Stimulated activated CD8-positive, alpha-beta memory T cell treated with anti-CD3 and anti-CD28 coated beads, Interleukin-7, amount 100 ng/mL, for 48 hours (primary cell): ENCODE measurements at places on chromosomes 3 and 15.

GRCh38 chr3:185330644-185331043 lies 32.3 kb upstream of the MAP3K13 start:
- DNase-seq, result no peak

GRCh38 chr3:160554980-160555379 lies 10.4 kb downstream of the KPNA4 start:
- no peak for DNase-seq

- DNase-seq, result no peak
Measured at GRCh38 chr3:152853196-152853595, 18.3 kb downstream of the P2RY1 start.

GRCh38 chr3:190514413-190515153 lies 698 bp downstream of the IL1RAP start:
- no peak for DNase-seq

DNA sequence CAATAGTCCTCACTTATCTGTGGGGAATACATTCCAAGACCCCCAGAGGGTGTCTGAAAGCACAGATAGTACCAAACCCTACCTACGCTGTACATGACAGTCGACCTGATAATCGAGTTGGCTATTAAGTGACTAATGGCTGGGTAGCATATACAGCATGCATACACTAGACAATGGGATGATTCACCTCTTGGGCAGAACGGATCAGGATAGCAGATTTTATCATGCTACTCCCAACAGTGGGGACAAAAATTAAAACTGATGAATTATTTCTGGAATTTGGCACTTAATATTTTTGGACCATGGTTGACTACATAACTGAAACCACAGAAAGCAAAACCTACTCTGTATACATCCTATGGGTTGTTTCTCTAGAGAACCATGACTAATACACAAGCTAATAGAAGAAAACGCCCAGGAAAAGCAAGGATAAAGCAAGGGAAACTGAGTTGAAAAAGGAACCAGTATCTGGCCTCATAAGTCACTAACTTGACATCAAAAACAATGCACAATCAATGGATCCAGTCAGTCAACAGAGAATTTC lies 15.5 kb downstream of the ATG3 start:
- DNase-seq, result no peak

GRCh38 chr3:55885721-55886120 lies 398.6 kb upstream of the WNT5A start:
- no peak for DNase-seq

GRCh38 chr15:62407216-62407615 lies 242.1 kb upstream of the C2CD4B start:
- DNase-seq, result no peak

GRCh38 chr15:60520013-60520824 lies 41.3 kb upstream of the ICE2 start:
- no peak for DNase-seq

DNA sequence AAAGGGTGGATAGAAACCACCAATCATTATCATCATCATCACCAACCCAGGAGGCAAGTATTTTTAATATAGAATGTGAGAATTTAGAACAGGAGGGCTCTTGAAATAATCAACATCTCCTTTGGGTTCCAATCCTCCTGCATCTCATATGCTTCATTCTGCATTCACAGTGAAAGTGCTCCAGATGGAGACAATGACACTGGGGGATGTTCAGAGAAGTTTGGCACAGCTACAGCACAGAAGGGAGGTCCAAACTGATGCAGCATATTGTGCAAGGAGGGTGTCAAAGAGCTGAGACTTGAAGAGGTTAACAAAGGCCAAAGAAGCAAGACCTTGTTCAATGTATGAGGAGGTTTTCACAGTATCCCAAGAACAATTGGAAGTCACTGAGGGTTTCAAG lies 767.1 kb downstream of the NTRK3 start:
- no peak for DNase-seq

DNA sequence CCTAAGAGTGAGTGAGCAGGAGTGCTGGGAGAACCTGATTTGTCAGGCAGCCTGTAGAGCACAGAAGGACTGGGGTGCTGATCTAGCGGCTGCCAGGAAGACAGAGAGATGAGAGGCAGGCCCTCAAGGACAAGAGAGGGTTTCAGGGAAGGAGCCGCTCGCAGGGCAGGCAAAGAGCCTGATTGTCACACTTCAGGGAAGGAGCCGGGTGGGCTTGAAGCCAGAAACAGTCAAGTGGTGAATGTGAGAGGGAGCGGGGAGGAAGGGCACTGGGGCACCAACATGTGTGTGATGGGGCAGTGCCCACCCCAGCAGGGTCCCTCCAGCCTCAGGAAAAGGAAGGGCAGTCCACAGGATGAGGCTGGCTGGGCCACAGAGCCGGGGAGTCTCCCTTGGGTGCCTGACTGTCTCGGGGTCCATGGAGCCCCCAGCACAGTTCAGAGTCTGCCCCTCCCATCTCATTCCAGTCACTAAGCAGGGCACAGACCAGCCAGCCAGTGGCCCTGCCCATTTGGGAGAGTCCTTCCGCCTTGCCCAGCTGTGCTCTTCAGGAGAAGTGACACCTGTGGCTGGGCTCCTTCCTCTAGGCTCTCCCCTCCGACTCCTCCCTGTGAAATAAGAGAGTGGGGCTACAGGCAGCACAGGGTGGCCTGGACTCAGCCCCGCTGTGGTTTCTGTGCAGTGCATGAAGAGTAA lies 148.6 kb downstream of the RAB11A start:
- DNase-seq, result no peak

- DNase-seq, result no peak
Measured at GRCh38 chr3:23760325-23760724, 45.4 kb upstream of the UBE2E1 start.

- no peak for DNase-seq
Measured at GRCh38 chr3:129651435-129652202, 45.1 kb upstream of the PLXND1 start.

DNA sequence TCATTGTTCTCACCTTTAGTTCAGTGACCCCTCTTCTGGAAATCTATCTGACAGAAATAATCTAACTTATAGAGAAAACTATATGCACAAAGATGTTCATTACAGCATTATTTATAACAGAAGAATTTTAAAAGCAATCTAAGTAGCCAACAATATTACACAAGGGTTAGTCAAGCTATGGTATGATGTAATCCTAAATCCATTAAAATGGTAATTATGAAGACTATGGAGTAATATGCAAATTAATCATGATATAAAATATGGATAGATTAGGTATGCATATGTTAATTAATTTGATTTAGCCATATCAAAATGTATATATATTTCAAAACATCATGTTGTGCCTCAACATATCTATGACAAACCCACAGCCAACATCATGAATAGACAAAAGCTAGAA lies 17.7 kb upstream of the HERC1 start:
- DNase-seq, result no peak

GRCh38 chr15:92979011-92979701 lies 79.0 kb downstream of the CHD2 start:
- DNase-seq, result no peak

DNA sequence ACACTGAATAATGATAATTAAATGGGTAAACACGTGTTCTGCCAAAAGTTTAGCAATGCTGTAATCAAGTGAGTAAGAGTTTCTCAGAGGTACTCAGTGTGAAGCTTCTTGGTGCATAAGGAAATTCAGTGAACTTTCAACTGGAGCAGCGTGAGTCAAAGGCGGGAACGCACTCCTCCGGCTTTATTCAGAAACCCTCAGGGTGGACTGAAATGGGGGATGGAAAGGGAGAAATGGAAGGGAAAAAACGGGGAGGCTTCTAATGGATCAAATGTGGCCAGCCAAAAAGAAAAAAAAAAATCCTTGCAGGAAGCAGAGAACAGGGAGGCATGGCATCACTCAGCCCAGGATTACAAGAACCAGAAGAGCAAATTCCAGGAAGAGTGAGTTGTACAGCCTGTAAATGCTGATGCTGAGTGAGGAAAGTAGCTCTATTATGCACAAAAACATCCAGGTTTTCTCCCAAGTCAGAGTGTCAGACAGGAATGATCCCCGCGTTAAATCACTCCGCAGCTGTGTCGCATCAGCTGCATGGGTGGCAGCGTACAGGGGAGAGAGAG lies 85.3 kb downstream of the ASB7 start:
- DNase-seq, result no peak

- DNase-seq, result no peak
Measured at GRCh38 chr15:75153565-75154276, 48.0 kb upstream of the C15orf39 start.

- no peak for DNase-seq
Measured at GRCh38 chr3:5227812-5228211, 40.3 kb downstream of the EDEM1 start.

- no peak for DNase-seq
Measured at GRCh38 chr3:38164643-38164951, 740 bp upstream of the OXSR1 start.
